8988T (cell line): ENCODE measurements at places on chromosomes 12 and 14.

GRCh38 chr12:49553512-49554088 lies 14.3 kb downstream of the MCRS1 start:
- DNase-seq, result peak; percentile 81

GRCh38 chr14:24315807-24316596 lies 4.7 kb downstream of the LTB4R start:
- no peak for DNase-seq

DNA sequence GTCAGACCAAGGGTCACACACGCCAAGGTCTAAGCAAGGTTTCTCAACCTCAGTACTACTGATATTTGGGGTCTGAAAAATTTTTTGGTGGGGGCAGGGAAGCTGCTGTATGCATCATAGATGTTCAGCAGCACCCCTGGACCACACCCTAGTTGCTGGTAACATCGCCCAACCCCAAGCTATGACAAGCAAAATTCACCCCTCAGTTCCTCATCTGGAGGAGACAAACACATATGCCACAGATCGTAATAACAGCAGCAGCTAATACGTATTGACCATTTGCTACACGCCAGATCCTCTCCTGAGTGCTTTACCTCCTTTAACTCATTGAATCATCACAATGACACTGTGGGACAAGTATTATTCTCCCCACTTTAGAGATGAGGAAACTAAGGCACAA lies 46.4 kb downstream of the ACTN1 start:
- no peak for DNase-seq

- no peak for DNase-seq
Observed at GRCh38 chr14:105171004-105171673, 2.6 kb upstream of the JAG2 start.

GRCh38 chr12:115794659-115795081 lies 482.8 kb downstream of the MED13L start:
- DNase-seq, result no peak

GRCh38 chr14:101731187-101732080 lies 30.1 kb upstream of the PPP2R5C start:
- no peak for DNase-seq

DNA sequence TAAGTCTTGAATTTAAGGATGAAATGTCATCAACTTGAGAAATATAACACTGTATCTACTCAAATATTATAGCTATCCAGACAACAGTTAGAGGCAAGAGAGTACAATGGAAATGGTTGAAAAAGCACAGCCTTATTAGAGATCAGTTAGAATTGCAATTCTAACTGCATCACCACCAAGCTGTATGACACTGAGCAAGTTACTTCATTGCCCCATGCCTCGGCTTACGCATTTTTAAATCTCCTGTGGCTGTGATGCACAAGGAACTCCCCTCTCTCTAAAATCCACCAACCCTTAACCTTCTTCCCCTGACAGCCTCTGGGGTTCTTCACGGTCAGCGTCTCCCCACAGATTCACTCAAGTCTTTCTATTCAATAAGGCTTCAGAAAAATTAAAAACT lies 75.1 kb downstream of the MED13L start:
- DNase-seq, result no peak

DNA sequence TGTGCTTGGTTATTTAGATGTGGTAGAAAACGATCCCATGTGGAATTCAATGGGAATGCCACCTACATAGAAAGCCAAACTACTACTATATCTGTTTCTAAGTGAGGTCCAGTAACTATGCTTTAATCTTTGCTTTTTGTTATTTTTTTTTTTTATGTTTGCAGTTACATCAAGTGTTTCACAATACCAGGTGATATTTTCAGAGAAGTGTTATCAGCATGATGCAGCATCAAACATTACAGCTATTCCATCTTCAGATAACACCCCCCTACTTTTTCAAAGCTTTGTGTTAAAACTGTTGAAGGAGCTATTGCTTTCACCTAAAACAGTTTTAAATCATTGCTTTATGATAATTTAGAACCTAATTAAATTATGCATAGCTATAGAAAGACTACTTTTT lies 163.8 kb upstream of the SLC16A7 start:
- no peak for DNase-seq

DNA sequence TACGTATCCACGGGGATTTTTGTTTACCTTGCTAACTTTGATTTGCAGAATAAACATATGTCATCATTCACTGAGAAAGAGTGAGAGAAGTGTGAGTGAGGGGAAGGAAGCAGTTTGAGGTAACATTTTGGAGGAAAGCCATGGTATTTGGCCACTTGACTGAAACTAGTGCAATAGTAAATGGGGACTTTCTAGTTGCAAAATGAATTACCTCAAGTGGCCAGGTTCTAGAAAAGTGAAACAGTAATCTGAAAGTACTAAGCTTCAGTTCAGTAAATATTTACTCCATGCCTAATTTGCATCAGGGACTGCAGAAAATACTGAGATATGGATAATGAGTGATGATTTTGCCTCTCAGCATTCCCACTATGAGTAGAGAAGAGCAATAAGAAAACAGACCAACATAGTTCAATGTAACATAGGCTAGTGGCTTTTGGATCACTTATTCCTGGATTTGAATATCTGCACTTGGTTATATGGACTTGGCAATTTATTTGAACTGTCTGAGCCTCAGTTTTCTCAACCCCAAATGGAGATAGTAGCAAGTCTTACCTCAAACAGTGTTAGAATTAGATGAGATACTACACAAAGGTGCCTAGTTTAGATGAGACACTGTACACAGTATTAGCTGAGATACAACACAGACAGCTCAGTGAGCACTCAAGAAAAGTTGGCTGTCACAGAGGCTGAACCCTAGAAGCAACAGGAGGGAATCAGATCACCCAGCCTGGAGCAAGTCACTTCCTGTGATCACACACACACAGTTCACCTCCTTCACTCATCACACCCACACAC lies 439.1 kb downstream of the NPAS3 start:
- DNase-seq, result no peak

DNA sequence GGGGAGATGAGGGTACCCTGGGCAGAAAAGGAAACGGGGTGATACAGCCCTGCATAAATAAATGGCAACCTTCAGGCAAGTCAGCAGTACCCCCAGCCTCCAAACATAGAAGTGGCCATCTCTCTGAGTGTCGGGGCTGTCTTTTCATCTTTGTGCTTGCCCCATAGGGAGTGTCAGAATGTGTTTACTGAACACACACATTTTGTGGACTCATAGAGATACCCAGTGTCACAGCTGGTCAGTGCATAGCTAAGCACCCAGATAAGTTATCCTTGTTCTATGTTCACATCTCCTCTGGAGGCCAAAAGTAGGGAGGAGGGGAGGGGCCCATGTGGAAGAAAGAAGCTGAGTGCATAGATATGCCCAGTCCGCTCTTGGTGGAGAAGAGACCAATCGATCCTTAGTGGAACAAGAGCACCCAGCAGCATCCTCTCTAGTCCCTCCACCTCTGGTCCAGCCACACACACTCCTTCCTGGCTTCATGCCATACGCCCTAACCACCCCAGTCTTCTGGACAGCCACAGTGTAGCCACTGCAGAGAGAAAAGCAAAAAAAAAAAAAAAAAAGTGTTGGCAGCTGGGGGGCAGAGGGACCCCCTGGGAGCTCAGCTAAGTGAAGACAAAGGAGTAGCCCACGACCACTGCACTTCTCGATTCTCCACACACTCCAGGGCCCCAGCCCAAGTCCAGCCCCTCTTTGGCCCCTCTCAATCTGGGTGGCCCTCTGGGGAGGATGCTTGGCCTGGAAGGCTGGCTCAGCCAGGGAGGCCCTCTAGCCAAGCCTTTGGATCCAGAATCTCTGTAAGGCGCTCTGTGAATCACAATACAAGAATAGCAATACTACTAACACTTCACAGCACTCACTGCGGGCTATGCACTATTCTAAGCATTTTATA lies 2.6 kb downstream of the ITGA7 start:
- no peak for DNase-seq

DNA sequence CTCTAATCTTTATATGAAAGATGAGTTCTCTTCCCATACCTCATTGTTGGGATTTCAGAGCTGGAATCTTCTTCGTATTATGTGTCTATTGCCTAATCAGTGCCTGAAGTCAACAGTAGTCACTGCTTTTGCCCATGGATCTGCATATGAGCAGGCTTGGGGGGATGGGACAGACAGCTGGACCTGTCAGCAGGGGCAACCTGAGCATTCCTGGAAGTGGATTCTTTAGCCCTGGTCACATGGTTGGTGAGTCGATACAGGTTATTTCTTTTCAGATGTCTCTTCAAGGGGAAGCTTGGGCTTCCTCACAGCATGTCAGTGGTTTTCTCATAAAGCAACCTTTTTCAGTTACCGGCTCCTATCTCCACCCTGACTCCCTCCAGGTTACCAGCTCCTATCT lies 97.3 kb upstream of the RBM19 start:
- DNase-seq, result no peak
